ENCODE measurements at places on chromosomes 11 and 22. TPM values are rescaled to one million over a fixed set of nuclear protein-coding genes. Genes with fewer than 3 reads are reported as not detected.
A peak's percentile ranks its signal among the peaks of the same experiment; 100 is the strongest.

The OR51V1 gene
- total RNA-seq: not detected

- peaks cover 23% of the 10 kb centered on the region for H3K4me1 ChIP-seq
- no peak for DNase-seq
- H3K4me3 ChIP-seq: peak overlapping the region; percentile 48
- peaks cover 12% of the 10 kb centered on the region for H3K27me3 ChIP-seq
Observed at GRCh38 chr22:50620593-50621355, 7.2 kb downstream of the ARSA start.

- peaks cover 16% of the 10 kb centered on the region for H3K4me1 ChIP-seq
- H3K27ac ChIP-seq: no peak overlapping the region
- no peaks in the 10 kb centered on the region for H3K27me3 ChIP-seq
- no peaks in the 10 kb centered on the region for H3K36me3 ChIP-seq
- DNase-seq: no peak
Observed at GRCh38 chr11:47669856-47670255, 27.5 kb upstream of the MTCH2 start.

DNA sequence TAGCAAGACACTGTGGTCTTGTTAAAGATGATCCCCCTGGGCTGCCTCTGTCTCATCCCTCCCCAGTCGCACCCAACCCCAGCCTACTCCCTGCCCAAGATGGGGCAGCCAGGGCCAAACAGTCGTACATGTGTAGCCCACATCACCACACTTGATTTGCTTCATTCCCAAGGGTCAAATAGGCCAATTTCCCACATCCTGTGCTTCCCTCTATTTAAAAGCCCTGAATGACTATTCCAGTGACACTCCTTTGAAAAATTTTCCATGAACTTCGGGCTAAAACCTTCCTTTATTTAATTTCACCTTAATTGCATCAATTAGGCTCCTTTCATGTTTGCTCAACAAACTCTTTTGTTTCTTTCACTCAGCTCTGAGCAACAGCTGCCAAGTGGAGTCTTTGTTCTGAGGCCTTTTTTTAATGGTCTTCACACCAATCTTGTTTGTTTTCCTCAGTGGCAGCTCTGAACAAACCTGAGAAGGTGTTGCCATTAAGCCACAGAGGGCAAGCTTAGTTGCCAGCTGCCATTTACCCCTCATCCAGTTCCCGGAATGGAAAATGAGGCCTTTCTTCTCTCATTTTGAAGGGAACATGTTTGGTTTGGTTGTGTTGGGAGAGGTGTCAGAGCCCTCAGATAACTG, 126.9 kb downstream of the APIP start:
- DNase-seq: no peak
- H3K27ac ChIP-seq: no peak overlapping the region
- peaks cover 22% of the 10 kb centered on the region for H3K36me3 ChIP-seq
- no peaks in the 10 kb centered on the region for H3K27me3 ChIP-seq
- H3K4me1 ChIP-seq: peaks cover 2% of the 10 kb centered on the region
